GDM1 (cell line): ENCODE measurements at places on chromosomes 7 and 10.

DNA sequence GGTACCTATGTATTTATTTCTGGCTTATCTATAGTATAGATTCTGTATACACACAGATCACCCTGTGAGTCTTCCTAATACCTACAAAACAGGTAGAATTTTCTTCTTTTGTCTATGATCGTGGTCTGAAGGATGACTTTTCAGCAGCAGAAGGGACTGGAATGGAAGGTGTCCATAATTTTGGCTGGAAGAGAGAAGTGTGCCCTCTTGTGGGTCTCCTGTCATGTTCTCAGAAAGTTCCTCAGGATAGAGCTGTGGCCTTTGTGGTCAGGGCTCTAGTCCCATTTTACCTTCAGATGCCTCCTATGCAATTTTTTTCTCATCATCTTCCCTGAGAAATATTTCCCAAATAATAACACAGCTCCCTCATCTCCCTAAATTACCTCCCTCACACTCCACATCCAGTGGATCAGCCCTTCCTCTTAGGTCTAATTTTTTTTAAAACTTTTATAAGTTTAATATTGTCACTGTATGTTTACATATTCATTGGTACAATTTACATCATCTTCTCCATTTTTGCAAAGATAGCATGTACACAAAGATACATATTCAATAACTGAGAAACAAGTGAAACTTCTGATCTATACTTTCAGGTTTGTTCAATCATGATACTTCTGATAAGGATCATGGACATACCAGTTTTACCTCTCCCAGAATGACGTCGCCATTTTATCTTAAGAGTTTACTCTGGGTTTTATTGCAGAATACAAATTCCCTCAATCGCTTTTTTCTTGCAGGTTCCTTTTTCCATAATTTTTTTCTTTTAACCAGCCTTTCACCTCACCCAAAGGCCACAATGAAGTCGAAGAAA is 112.7 kb downstream of the REEP3 start:
- peak; percentile 34 for DNase-seq

GRCh38 chr7:151374726-151375125 is 33.1 kb downstream of the NUB1 start:
- no peak for DNase-seq

DNA sequence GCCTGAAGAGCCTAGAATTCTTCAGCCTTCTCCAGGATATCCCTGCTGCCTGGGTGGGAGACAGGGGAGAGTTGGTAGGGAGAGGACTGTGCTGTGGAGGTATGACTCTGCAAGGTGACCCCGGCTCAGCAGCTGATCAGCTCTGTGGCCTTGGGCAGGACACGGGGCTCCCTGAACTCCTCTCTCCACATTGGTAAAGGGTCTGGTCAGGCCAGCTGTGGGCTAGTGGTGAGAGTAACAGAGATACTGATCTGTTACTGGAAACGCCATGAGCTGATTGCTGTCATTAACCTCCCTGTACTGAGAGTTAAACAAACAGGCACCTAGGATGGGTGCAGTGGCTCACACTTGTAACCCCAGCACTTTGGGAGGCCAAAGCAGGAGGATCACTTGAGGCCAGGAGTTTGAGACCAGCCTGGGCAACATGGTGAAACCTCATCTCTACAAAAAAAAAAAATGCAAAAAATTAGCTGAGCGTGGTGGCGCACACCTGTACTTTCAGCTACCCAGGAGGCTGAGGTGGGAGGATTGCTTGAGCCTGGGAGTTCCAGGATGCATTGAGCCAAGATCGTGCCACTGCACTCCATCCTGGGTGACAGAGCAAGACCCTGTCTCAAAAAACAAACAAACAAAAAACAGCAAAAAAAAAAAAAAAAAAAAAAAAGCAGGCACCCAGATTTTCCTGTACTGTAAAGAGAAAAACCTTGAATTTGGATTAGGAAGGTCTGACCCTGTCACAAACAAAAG is 151.5 kb downstream of the CUX1 start:
- no peak for DNase-seq

GRCh38 chr7:57327081-57327480 is 122.9 kb upstream of the ZNF716 start:
- DNase-seq: no peak

DNA sequence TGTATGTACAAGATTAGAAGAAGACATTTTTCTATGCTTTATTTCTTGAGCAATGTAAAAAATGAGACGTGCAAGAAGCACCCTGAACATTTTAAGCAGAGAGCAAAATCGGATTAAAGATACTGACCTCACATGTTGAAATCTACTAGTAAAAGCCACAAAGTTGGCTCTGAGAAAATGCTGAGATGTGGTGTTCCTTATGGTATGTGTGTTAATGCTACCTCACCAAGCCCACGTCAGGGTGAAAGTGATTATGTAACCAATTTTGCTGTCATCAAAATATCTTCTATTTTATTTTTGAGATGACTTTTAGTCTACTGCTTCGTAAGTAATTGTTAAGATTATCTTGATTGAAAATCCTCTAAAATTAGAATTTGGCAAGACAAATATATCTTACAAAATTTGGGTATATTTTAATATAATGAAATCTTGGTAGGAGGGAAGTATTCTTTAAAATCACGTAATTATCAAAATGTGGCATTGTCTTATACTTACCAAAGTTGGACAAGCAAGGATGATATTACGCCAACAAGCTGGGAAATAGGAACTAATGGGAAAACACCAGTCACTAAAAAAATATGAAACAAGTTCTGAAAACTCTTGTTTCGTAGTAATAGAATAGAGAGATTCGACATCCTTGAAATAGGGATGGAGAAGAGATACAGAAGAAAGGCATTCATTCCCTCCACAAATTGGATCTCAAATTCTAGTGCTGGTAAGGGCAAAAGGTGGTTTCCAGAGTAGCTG is 5.8 kb downstream of the ADO start:
- no peak for DNase-seq

DNA sequence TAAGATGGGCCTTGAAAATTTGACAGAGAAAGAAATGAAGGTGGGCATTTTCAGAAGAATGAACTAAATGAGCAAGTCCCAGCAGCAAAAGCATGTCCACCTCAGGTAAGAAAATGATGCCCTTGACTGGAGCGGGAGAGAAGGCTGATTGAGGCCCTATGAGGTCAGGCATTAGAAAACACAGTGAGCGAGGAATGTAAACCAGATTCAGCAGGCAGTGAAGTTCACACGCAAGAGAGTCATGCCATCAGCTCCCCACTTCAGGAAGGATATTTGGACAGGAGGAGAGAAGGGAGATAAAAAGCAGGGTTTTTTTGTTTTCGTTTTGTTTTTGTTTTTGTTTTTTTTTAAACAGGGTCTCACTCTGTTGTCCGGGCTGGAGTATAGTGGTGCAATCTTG is 166.4 kb downstream of the PPP1R17 start:
- DNase-seq: no peak

DNA sequence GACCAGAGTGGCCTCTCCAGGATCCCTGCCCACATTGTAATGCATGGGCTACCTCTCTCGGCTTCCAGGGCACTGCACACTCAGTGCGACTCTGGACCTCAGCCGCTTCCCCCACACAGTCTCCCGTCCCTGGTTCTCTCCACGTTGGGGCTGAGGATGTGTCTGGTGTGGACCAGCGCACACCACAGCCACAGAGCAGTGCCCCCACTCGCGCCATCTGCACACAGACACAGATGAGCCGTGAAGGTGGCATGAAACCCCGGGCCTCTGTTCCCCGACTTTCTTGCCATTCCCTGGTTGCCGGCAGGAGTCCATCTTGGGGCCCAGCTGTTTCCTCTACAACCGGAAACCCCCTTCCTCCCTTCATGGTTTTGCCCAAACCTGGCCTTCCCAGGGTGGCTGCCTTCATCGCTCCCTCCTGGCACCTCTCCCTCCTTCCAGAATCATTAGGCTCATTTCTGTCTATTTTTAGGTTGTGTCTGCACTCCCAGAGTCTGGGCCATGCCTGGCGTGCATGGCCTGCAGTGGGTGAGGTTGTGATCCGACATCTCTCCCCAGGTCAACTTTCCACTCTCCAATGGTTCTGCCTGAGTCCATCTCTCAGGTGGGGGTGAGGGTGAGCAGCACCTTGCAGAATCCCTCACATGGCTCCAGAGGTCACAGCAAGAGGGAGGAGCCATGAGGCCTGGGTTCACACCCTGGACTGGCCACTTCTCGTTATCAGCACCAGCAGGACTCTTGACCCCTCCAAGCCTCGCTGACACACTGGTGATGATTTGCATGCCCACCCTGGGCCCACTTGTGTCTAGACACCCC is 10.1 kb downstream of the RASGEF1A start:
- no peak for DNase-seq

GRCh38 chr7:72754312-72754711 is 73.7 kb downstream of the TYW1B start:
- no peak for DNase-seq

DNA sequence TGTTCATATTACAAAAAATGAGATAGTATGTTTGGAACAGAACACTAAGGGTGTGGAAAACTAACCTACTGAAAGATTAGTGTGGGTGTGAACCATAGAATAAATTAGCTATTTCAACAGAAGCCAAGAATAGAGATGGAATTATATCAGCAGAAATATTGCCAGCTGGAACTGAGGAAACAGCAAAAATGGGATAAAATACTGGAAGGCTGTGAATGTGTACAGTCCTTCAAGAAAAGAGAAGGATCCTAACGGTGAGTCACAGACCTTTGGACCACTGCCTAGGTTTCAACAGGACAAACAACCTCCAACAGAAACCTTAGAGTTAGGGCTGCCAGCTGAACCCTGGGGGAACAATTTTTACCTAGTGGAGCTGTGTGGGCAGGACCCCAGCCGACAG is 395.0 kb downstream of the ZWINT start:
- no peak for DNase-seq

DNA sequence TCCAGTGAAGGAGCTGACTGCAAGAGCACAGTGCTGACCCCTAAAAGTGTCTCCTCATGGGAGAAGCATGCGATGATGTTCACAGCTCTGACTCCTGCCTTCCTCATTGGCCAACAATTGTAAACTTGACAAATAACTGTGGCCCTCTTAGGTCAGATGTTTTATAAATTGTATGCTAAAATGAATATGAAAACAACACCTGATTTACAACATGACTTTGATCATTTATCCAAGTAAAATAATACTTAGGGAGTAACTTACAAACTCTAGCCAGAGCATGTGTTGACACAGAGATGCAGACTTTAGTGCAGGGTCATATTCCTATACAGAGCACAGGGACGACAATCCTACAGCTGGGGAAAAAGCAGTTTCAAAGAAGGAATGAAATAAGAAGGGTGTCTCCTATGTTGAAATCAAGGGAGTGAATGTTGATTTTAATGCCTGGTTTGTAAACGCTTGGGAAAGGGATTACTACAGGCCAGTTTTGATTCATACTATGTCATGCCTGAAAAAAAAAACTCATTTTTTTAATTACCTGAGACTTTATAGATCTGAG is 391.4 kb upstream of the AKR1E2 start:
- no peak for DNase-seq

- no peak for DNase-seq
Measured at GRCh38 chr7:120185940-120186682, 86.9 kb upstream of the KCND2 start.

GRCh38 chr10:110340816-110341215 is 36.1 kb upstream of the SMNDC1 start:
- DNase-seq: no peak

- DNase-seq: no peak
Measured at GRCh38 chr7:150728609-150729008, 8.6 kb upstream of the GIMAP5 start.

DNA sequence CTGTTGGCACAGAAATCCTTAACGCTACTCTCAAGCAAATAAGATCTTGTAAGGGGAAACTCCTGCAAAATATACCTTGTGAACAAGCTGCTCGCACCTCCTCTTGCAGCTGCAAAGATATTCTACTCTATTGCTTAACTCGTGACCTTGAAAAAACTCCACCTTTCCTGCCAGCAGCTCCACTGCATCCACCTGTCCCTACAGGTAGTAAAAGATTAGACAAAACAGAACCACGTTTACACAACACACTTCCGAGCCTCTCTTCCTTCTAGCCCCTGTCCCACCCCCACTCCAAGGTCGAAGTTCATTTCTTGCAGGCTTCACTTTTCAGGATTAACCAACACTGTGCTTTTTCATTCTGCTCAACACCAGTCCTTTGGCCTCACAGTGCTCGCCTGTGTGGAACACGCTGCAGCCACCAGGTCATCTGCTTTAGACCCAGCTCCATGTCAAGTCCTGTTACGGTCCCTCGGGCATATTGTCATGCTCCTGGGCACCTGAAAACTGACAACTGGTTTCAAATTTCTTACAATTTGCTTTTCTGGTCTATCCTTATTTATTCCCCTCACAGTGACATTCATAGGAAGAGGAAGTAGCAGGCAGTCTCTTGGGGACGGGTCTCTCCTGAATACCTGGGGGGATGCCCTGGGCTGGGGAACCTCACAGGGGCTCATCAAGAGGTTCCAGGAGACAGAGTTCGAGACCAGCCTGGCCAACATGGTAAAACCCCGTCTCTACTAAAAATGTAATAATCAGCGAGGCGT is 165.8 kb upstream of the KLF14 start:
- DNase-seq: no peak

DNA sequence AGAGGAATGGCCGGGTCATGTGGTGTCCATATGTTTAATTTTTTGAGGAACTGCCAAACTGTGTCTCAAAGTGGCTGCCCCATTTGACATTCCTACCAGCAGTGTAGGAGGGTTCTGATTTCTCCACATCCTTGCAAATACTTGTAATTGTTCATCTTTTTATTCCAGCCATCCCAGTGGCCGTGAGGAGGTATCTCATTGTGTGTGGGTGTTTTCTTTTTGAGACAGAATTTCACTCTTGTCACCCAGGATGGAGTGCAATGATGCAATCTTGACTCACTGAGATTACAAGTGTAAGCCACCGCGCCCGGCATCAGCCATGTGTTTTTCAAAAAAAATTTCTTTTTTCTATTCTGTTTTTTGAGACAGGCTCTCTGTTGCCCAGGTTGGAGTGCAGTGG is 38.7 kb upstream of the DLG5 start:
- no peak for DNase-seq
